ENCODE measurements at places on chromosomes 13 and 19. TPM values are rescaled to one million over a fixed set of nuclear protein-coding genes. Genes with fewer than 3 reads are reported as not detected.

The CPB2 gene
- total RNA-seq: not detected

The WDR87 gene
- not detected for total RNA-seq

The MAP1S gene
- 74.6 TPM for total RNA-seq

DNA sequence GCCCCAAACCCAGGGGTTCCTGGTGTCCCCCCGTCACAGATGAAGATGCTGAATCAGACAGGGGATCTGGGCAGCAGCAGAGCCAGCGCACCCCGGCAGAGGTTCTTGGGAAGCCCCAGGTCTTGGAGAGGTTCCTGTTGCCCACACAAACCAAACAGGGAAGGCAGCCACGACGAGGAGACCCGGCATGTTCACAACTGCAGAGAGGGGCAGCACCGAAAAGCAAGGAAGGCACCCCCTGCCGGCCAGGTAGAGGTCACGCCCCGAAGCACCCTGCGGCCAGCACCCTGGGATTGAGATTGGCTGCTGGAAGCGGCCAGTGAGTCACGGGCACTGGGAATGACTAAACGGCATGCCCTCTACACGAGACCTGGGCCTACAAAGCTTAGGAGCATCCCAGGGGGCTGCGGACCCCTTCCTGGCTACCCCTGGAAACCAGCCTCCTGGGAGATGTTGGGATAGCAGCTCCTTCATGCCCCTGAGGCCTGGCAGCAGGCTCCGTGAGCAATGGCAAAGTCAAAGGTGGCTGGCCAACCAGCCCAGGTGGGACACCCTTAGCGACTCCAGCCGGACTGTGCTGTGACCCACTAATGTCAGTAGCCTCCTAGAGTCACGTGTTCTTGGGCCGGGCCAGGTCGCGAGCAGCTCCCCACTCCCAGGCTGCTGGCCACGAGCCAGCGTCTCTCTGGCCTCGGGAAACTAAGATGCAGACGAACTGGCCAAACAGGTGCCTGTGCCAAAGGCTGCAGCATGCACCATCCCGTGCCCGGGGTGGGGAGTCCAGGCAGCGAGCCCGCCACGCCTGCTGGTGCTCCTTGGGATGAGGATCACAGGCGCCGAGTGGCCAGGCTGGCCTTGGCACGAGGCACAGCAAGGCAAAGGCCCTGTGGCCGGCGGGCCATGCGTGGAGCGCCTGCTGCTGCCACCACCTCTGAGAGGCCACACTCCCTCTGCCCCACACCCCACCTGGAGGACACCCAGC is 43.2 kb downstream of the MLLT1 start:
- peak; percentile 75 for DNase-seq

DNA sequence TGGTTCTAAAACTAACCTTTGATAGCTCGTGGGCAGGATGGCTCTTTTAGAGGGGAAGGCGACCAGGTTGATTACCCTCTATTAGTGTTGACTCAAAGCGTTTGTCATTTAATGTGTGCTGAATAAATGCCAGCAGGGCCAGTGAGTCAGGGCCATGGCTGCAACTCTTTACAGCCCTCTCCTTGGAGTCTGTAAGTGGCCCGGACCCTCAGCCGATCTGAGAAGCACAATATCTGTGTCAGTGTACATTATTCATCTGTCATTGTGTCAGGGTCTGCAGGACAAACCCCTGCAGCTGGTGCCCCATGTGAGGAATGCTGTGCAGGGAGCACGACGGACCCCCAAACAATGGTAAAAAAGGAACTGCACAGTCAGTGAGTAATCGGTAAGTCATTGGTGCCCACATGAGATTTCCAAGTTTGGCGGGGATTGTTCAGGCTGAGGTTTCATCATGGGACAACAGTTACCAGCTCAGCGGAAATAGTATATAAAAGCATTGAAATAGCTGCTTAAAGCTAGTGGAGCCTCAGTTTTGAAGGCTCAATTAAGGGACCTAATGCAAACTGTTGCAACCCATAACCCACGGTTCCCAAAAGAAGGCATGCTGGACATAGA is 139.1 kb downstream of the ZNF675 start:
- DNase-seq: no peak

- DNase-seq: no peak
Observed at GRCh38 chr13:81394640-81395039, 1053.7 kb upstream of the SPRY2 start.

DNA sequence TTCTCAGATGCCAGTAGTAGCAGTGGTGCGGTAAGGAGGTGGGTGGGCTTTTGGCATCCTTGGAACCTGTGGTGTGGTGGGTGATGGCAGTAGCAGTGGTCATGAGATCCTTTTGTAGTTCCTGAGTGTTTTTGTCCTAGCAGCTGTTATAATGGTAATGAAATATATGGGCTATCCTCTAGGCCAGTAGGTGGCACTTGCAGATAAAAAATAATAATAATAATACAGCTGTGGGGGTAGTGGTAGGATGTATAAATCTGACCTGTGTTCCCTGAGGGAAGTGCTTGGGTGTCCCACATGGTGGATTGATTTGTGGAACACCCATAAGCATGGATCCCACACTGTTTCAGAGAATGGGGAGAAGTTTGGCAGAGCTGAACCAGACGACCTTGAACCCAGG is 334.0 kb downstream of the SLITRK5 start:
- DNase-seq: no peak

DNA sequence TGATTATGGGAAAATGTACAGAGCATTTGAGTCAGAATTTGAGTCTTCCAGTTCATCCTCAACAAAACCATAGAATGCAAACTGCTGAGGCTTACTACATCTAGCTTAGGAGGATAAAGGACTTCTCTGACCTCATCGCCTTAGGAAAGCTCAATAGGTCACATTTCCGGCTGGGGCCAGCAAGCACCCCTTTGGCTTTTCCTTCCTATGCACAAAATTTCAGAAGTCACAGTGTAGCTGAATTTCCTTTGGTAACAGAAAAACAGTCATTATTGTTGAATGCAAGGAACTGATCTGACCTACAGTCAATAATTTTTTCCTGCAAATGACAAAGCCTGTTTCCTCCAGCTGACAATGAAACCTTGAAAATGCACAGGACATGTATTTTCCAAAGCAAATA is 32.8 kb upstream of the LRCH1 start:
- DNase-seq: no peak

DNA sequence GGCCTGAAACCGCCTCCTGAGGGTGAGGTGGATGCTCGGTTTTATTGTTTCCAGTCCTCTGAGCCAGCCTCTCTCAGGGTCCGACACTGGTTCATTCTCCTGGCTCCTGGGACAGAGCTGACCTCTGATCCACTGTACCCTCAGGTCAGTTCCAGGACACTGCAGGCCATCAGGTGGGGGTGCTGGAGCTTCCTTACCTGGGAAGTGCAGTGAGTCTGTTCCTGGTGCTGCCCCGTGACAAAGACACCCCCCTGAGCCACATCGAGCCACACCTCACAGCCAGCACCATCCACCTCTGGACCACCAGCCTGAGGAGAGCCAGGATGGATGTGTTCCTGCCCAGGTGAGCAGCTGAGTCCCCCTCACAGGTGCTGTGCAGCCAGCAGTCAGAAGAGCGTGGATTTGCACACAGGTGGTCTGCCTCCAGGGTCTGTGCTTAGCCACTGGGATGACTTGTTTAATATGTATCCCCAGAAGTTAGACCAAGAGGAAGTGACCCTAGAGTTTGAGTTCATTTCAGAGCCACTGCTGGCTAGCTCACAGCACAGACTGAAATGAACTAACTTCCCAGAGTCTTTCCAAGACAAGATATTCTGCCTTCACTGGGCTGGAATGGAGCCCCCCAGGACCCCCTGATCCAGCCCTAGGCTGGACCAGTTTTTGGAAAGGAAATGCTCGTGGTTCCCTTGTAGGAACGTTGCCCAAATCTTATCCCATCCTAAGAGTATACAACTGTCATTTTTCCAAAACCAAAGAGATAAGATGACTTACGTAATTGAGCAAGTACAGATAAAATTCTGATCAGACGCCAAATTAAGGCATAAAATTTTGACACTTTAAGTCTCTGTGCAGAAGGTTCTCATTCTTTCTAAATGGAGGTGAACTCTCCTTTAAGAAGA is 8.8 kb downstream of the SERPINE3 start:
- DNase-seq: no peak

GRCh38 chr13:20998649-20999415 is 62.6 kb downstream of the LATS2 start:
- DNase-seq: no peak

Measured in PC-9 (cell line).